ENCODE measurements at places on chromosomes 13 and 19.

DNA sequence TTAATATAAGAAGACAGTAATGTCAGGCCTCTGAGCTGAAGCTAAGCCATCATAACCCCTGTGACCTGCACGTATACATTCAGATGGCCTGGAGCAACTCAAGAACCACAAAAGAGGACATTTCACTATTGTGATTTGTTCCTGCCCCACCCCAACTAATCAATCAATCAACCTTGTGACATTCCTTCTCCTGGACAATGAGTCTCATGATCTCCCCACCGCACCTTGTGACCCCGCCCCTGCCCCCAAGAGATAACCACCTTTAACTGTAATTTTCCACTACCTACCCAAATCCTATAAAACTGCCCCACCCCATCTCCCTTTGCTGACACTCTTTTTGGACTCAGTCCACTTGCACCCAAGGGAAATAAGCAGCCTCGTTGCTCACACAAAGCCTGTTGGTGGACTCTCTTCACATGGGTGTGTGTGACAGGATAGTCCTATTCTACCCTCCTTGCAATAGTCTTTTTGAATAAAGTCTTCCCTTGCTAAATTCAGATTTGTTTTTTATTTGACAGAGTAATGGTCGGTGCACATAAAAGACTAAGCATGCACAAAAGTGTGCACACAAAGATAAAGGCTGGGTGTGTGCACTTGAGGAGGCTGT, 14.0 kb downstream of the CD70 start:
- DNase-seq: no peak

DNA sequence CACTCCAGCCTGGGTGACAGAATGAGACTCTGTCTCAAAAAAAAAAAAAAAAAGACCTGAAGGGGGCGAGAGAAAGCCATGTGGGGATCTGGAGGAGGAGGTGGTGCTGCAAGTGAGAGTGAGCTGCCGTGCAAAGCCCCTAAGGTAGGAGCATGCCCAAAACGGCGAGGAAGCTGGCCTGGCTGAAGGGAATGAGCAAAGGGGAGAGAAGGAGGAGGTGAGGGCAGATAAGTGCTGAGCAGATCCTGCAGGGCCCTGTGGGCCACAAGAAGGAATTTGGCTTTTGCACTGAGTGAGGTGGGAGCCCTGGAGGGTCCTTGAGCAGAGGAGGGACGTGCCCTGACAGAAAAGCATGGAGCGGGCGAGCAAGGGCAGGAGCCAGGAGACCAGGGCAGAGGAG, 19.4 kb upstream of the ADGRE5 start:
- no peak for DNase-seq

- no peak for DNase-seq
These were observed 1.3 kb upstream of the ZNF653 start for GRCh38 chr19:11506967-11507366.

DNA sequence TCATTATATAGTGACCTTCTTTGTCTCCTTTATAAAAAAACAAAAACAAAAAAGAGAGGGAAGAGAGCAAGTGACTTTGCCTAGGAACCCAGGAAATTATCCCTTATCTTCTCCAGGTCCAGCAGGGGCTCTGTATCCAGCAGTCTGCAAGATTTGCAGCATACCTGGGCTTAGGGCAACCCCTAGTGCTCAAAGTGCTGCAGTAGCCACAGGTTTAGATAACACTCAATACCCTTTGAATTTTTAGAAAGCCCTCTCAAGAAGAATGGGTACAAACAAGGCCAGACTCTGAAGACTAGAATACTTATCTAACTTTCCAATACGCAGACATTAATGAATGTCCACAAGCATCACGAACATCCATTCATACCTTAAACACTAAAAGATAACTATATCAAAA, 43.2 kb downstream of the CCNA1 start:
- DNase-seq: no peak

- no peak for DNase-seq
These were observed 50.4 kb downstream of the C13orf46 start for GRCh38 chr13:113923376-113924063.

- DNase-seq: no peak
These were observed 31.2 kb downstream of the GADD45B start for GRCh38 chr19:2507109-2507508.

DNA sequence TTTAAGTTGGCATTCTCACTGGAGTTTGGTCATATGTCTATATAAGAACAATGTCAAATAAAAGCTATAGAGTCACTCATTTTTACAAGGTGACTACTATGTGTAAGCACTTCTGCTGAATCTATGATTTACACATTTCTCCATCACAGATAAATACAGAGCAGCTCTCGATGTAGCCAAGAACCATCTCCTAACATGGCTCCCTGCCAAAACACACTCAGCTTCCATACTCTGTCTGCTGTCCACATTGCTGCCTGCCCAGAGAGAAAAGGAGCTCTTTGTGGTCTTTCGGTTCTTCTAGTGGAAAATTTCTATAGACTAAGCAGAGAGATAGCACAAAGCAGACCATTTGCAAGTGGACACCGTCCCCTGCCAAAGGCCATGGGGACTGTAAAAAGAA, 190.9 kb upstream of the KLF12 start:
- peak; percentile 7 for DNase-seq

DNA sequence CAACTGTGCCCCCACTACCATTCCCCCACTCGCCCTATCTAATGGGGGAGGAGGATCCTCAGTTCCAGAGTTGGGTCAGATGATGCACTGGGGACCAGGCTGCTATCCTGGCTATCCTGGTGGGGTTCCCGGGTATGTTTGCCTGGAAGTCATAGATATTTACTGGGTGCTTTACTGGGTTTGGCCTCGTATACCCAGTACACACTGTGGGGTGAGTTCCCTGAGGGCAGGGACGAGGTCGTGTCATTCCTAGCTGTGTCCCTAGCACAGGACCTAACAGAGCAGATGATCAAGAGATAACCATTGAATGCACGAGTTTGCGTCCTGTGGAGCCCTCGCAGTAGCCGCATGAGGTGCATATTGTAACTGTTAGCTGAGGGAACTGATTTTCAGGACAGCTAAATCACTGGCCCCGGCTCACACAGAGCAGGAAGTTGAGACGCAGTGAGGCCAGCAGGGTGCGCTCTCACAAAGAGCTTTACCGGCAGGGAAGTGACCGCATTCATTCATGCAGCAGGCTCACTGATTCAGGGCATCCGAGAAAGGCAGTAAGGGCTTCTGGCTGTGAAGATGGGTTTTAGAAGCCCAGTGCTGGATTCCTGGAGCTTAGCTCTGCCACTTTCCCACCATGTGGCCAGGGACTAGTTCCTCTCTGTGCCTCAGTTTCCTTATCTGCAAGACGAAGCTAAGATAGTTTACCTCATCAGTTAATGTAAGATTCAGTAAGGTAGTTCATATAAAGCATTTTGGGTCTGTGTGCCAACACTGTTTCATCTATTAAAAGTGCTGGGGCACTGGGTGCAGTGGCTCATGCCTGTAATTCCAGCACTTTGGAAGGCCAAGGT, 6.0 kb downstream of the RUVBL2 start:
- no peak for DNase-seq

- DNase-seq: no peak
These were observed 2.0 kb upstream of the PEAK3 start for GRCh38 chr19:2283835-2284507.

DNA sequence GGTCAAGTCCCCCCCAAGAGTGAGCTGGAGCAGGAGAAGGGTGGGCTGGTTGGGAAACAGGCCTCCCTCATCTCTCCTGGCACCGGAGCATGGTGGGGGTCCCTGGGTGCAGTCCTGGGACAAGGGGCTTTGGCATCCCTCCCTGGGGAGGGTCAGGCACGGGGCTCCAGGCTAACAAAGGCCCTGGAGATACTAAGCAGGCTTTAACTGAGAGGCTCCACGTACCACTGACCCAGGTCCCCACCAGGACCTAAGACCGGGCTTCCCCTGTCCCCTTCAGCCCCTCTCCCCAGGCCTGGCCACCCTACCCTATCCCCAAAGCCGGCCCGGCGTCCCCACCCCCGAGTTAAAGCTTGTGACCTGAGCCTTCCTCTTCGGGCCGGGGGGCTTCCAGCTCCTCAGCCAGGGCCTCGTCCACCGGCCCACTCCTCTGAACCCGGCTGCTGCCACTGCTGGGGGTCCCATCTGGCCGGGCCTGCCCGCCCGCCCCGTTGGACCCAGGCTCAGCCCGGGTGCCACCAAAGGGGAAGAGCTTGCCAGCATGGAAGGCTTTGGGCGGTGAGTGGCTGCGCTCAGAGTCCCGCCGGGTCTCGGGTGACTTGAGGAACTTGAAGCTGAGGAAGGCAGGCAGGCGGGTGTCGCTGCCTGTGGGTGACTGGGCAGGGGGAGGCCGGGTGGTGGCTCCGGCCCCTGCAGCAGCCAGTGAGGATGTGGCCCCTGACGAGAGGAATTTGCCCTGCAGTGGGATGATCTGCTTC, 10.1 kb downstream of the ANO8 start:
- no peak for DNase-seq

- DNase-seq: no peak
These were observed 117.6 kb upstream of the SOX1 start for GRCh38 chr13:111949311-111949710.

- peak; percentile 73 for DNase-seq
These were observed 13.2 kb upstream of the LHFPL6 start for GRCh38 chr13:39616087-39616694.

- no peak for DNase-seq
These were observed 220.9 kb downstream of the FOXO1 start for GRCh38 chr13:40445557-40445990.

GRCh38 chr19:33402421-33403220, 29.1 kb downstream of the CEBPG start:
- no peak for DNase-seq

DNA sequence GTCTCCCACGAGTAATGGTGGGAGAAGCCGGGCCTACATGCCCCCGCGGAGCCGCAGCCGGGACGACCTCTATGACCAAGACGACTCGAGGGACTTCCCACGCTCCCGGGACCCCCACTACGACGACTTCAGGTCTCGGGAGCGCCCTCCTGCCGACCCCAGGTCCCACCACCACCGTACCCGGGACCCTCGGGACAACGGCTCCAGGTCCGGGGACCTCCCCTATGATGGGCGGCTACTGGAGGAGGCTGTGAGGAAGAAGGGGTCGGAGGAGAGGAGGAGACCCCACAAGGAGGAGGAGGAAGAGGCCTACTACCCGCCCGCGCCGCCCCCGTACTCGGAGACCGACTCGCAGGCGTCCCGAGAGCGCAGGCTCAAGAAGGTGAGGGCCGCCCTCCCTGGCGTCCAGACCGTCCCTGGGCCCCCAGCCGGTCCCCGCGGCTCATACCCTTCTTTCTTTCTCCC, 1.4 kb upstream of the USF2 start:
- DNase-seq: no peak

GRCh38 chr13:41313659-41314197, 2.7 kb downstream of the NAA16 start:
- no peak for DNase-seq

- no peak for DNase-seq
These were observed 2.5 kb downstream of the ATP4B start for GRCh38 chr13:113655346-113656002.

GRCh38 chr13:23811366-23812062, 77.7 kb downstream of the MIPEP start:
- no peak for DNase-seq

GRCh38 chr19:18265582-18265981, 8.7 kb downstream of the IQCN start:
- DNase-seq: no peak

DNA sequence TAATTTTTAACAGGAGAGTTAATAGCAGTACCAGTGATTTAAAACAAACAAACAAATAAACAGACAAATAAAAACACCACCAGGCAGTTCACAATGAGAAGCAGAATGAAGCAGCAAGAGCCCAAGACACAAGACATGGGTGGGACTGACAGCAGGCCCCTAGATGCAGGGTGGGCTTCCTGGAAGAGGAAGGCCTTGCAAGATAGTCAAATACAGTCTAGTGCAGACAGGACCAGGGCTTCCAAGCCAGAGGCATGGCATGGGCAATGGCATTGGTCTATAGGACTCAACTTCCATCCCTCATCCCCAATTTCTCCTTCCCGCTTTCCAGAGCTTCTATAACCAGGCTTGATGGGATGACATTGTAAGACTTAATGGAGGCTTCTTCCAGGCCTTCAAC, 645.1 kb downstream of the UQCRFS1 start:
- no peak for DNase-seq

DNA sequence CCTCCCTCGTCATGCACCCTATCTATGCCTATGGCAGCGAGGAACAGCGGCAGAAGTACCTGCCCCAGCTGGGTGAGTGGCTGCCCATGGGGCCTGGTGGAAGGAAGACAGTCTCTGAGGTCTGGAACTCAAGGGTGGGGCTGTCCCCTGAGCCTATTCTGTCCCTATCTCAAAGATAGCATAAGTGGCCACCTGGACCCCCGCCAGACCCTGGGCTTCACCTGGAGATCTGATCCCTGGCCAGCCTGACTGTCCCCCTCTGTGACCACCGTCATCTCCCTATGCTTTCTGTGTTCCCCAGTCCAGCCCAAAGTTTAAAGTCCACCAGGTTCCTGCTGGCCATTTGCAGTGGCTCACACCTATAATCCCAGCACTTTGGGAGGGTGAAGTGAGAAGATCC, 2.6 kb downstream of the GCDH start:
- DNase-seq: no peak

GRCh38 chr13:43391036-43391435, 367.6 kb downstream of the DNAJC15 start:
- no peak for DNase-seq

- DNase-seq: no peak
These were observed 4.2 kb upstream of the GIPR start for GRCh38 chr19:45663800-45664199.

DNA sequence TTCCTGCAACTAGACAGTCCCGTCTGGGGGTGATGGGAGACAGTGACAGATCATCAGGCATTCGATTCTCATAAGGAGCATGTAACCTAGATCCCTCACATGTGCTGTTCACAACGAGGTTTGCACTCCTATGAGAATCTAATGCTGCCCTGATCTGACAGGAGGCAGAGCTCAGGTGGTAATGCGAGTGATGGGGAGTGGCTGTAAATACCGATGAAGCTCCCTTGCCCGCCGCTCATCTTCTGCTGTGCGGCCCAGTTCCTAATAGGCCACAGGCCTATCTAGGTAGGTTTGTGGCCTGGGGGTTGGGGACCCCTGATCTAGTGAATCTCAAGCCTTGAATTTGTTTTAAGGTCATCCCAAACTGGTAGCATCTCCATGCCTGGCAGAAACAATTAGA, 27.3 kb upstream of the FAM124A start:
- no peak for DNase-seq

- DNase-seq: no peak
These were observed 13.0 kb upstream of the ZNF460 start for GRCh38 chr19:57267291-57267690.

DNA sequence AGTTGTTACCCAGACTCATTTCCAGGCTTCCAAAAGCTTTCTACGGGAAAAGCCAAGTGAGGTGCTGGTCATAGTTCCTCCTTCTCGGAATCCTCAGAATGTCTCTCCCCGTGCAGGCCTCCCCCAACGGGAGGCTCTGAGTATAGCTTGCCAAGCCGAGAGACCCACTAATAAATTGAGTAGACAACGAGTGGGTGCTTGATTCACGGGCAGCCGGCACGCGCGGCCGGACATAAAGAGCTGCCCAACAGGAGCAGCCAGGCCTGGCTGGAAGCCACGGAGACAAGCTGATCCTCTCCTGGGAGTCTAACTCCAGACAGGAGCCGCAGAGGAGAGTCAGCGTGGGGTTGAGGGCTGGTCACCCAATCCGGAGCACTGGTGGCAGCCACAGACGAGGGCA, 43.4 kb upstream of the MEDAG start:
- no peak for DNase-seq

GRCh38 chr13:24232037-24232436, 71.5 kb downstream of the SPATA13 start:
- DNase-seq: no peak
